Epithelial cell of proximal tubule (primary cell): ENCODE measurements at places on chromosomes 12 and 14. TPM values are rescaled to one million over a fixed set of nuclear protein-coding genes. Genes with fewer than 3 reads are reported as not detected.

GRCh38 chr12:12511021-12511783, 51.5 kb downstream of the DUSP16 start:
- no peak for DNase-seq

- DNase-seq: no peak
Observed at GRCh38 chr12:10708862-10709261, 14.3 kb downstream of the YBX3 start.

GRCh38 chr12:14948672-14949071, 10.3 kb upstream of the ERP27 start:
- peak; percentile 95 for DNase-seq

Gene LMBR1L
- 21.8 and 37.8 TPM in 2 replicates for total RNA-seq

Gene LMO3
- total RNA-seq: not detected in 2 replicates

Gene KLRC2
- 0.36 TPM in 1 of 2 replicates, not detected in the other for total RNA-seq
